ENCODE measurements at places on chromosomes 13 and 19.

GRCh38 chr13:51520524-51520923 lies 63.7 kb upstream of the WDFY2 start:
- no peak for DNase-seq

- no peak for DNase-seq
Measured at GRCh38 chr19:47203254-47203653, 27.7 kb downstream of the BBC3 start.

DNA sequence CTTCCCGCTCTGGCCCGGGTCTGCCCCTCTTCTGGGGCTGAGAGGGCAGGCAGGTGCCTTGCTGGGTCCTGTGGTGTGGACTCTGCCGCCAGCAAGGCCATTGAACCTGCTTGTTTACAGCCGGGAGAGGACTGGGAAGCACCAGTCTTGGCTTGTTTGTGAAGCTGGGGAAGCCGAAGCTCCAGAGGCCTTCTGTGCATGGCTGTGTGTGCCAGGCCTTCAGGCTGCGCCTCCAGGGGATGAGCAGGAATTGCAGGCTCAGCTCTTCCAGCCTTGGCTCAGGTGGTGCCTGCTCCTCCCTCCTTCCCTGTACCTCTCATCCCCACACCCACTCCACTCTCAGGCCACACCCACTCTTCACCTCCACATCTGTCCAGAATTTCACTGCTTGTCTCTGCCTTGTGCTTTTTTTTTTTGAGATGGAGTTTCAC lies 17.5 kb downstream of the NDUFB7 start:
- DNase-seq = no peak

DNA sequence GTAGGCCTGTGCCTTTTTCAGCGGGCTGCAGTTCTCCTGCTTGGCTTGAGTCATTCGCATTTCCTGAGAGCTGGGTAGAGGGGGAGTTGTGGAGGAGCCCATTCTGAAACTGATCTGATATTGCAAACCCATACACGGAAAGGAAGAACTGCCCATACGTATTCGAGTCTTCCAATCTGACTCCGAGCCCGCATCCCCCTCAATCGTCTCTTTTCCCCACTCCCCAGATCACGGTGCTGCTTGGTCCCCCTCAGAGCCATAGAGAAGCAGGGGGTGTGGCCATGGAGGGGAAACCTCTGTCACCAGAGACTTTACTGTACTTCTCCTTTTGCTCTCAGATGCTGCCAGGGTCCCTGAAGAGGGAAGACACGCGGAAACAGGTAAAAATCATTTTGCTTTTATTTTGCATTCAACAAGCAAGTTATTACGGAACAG lies at the start of gene CD22:
Gene CD22 (plus strand): TSS at position 337 of the 435 bp plus-strand sequence. CDS start 2,854 bp downstream, outside the sequence.
- no peak for DNase-seq

- no peak for DNase-seq
Measured at GRCh38 chr13:26372747-26373146, 118.8 kb downstream of the CDK8 start.

- no peak for DNase-seq
Measured at GRCh38 chr13:75079226-75079625, 402.7 kb downstream of the TBC1D4 start.

DNA sequence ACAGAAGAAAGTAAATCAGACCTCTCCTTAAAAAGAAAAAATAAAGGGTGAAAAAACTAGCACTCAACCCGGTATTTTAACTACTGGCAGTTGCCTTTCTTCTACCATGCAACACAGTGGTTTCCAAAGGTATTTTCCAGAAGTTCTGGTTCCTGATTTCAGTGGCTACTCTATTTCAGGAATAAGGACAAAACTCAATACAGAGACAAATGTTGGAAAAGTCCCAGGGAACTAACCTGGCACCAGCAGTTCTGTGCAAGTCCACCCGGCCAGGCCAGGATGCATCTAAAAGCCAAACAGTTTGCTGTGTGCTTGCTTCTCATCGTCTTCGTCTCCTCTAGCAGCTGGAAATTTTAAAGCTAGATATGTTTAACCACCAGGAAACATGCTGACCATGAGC lies 52.5 kb downstream of the FOXO1 start:
- no peak for DNase-seq

DNA sequence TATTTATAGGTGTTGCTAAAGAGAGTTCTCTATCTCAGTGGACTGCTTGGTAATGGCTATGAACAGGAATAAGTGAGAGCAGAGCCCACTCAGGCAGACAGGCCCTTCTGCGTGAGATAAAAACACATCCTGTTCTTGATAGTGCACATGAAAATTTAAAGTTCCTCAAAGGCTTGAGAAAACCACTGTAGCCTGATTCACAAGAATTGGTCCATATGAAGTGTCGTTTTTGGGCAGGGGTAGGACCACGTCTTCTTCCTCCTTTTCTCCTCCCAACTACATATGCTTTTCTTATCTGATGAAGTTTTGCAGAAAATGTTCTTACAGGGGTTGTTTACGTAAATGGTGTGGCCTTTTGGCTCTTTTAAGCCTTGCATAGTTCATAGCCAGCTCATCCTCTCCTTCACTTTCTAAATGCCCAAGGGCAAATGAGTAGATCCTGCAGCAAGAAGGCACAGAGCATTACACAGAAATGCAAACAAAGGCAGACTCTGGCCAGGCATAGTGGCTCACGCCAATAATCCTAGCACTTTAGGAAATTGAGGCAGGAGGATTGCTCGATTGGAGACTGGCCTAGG lies 53.8 kb downstream of the RNF6 start:
- no peak for DNase-seq

- no peak for DNase-seq
Measured at GRCh38 chr13:20953245-20953931, 50.8 kb upstream of the XPO4 start.

GRCh38 chr19:3509566-3509989 lies 3.5 kb downstream of the FZR1 start:
- no peak for DNase-seq

DNA sequence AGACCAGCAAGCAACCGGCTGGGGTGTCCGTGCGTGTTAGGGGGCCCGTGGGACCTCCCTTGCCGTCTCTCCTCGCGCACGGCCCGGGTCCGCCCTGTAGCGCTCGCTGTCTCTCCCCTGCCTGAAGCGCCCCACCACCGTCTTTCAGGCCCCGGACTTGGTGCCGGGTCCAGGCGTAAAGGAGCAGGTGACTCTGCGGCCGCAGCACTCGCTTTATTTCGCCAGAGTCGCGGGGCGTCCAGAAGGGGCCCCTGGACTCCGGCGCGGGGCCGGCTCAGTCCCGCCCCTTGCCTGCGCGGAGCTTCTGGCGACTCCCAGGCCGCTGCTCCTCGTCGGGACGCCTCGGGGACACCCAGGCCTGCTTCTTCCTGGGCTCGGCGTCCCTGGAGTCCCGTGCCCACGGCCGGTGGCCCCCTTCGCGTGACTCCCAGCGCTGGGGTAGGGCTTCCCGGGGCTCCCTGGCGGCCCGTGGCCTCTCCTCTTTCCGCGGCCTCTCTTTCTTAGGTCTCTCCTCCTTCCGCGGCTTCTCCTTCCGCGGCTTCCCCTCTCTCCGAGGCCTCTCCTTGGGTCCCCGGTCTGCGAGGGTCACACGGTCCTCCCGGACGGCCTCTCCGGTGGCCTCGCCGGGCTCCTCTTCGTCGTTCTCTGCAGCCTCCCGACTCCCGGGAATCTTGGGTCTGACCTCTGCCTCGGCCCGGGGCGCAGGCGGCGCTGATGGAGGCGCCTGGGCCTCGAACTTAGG lies 3.1 kb downstream of the AMH start:
- DNase-seq = no peak

DNA sequence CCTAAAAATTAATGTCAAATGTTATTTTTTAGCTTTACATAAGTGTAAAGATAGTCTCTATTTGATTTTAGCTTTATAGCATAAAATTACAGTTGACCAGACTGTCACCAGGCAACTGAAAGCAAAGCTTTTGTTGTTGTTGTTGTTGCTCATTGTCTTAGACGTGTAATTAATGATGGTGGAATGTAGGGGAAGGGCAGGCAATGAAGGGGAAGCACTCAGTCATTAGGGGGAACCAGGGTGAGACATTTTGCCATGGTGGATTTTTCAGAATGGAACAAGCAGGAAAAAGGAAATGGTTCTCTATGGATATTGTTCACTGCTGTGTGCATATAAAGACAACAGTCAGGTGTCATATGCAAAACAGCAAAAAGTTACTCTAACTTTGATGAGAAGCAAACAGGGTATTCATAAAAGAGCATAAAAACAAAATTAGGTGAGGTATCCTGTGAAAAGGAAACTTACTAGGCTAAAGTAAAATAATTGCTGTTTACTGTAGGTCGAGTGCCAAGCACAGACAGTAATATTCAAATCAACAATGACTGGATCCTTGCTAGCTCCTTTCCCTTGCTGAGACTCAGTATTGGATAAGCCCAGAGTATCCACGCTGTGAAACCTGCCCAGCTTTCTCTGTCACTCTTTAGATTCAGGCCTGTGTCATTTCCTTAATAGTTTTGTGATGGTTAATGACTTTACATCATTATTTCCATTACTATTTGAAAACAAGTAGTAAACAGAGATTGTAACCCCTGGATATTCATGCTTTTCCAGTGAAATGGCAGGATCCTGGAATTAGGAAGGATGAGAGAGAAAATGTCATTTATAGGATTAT lies 110.5 kb downstream of the LRCH1 start:
- no peak for DNase-seq

DNA sequence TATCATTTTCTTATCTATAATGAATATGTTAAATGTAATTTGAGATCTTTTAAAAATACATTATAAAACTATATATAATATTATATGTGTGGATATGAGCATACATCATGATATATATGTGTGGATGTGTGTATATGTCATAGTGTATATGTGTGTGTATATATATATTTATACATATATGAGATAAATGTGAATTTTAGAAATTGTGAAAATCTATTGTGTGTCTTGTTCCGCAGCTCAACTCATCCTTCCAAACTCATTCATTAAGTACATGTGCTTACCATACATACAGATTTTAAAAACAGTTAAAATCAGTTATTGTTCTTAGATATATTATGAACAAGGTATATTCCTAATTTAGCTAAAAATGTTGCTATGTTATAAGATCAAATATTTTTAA lies 435.2 kb upstream of the MIR17HG start:
- DNase-seq = no peak

GRCh38 chr19:493391-494170 lies 2.7 kb upstream of the MADCAM1 start:
- DNase-seq = no peak

DNA sequence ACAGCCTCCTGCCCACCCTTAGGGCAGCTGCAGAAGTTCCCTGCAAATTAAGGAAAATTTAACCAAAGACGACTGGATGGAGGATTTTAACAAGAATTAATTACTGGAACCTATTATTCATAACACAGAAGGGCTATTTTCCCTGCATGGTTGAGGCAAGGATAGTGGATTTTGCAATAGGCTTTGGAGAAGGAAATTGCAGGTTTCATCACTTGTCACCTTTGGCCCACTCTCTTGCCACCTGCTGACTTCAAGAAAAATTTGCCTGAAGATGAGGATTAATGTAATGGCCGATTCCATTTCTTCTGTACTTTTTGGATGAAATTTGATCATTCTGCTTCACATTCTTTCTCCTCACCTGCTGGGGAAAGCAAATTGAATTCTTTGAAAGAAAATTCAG lies 261.7 kb downstream of the FGF9 start:
- DNase-seq = no peak

DNA sequence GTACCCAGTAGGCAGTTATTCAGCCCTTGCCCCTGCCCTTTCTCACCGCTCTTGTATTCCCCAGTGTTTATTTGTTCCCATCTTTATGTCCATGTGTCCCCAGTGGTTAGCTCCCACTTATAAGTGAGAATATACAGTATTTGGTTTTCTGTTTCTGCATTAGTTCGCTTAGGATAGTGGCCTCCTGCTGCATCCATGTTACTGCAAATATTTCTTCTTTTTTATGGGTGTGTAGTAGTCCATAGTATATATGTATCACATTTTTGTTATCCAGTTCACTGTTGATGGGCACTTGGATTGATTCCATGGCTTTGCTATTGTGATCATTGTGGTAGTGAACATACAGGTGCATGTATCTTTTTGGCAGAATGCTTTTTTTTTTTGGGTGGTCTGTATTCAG lies 32.7 kb downstream of the URI1 start:
- no peak for DNase-seq

GRCh38 chr13:61466280-61466679 lies 50.6 kb upstream of the PCDH20 start:
- DNase-seq = no peak

DNA sequence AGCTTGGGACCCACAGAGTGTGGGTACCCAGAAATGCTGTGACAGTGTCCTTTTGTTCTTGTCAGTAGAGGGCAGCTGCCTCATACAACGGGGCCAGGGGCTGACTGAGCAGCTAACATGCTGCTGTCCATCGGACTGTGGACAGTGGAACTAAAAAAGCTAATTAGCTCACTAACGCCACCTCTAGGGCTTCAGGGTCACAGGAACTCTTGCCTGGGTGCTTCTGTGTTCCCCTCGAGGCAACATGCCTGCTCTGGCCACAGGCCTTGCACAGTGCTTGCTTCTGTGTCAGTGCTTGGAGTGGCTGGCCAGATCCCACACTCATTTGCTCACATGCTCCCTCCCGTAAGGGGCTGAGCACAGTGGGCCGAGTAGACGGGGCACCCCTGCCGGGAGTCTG lies 377.0 kb downstream of the OLFM4 start:
- no peak for DNase-seq

- no peak for DNase-seq
Measured at GRCh38 chr13:81487151-81487550, 1146.2 kb upstream of the SPRY2 start.

DNA sequence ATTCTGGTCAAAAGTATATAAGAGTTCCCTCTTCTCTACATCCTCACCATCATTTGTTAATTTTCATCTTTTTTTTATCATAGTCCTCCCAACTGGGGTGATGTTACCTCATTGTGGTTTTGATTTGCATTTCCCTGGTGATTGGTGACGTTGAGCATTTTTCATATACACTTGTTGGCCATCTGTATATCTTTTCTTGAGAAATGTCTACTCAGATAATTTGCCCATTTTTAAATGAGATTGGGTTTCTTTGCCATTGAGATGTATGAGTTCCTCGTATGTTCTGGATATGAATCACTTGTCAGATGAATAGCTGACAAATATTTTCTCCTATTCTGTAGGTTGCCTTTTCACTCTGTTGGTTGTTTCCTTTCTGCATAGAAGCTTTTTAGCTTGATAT lies 2.4 kb downstream of the CD33 start:
- no peak for DNase-seq

DNA sequence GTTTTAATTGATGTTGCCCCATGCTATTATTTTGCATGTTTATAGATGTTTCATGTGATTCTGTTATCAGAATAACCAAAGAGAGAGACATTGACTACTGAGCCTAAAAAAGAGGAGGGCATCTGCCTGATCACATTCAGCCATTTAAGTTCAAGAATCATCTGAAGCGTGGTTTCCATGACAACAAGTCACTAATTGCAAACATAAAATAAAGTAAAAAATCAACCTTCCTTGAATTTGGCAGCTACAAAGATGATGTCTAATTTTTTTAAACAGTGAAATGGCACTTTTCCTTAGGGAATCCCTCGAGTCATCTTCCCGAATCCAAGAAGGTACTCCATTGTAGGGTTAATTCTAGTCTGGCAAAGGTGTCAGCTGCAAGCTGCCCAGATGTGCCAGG lies 884.2 kb downstream of the DIAPH3 start:
- DNase-seq = no peak
